Activated T-cell treated with anti-CD3 and anti-CD28 coated beads, Interleukin-2, amount 50 U/mL, for 24 hours (primary cell): ENCODE measurements at places on chromosomes 13 and 19.
A peak's percentile ranks its signal among the peaks of the same experiment; 100 is the strongest.

DNA sequence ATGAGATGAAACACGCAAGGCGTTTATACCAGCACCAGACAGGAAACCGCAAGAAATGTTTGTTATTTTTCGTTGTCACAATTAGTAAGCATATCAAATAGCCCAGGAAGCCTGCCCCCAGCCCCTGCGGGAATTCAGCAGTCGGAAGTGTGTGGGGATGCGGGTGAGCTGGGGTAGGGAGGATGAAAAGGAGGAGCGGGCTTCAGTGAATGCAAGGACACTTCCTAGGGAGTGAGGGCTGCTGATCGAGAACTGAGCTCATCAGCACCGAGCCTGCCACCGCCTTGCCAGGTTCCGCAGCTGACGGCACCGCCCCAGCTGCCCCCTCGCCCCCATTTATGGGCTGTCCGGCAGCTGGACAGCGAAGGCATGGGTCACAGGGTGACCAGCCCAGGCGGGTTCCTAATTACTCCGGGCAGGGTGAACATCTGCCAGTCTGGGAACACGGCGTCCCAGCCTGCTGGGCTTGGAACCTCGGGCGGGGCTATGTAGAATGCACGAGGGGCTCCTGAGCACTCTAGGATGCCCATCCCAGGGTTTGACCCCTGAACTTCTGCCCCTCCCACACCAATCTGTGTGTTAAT lies 1.6 kb upstream of the BEST2 start:
- peaks cover 4% of the 10 kb centered on the region for H3K4me1 ChIP-seq
- H3K36me3 ChIP-seq: peaks cover 34% of the 10 kb centered on the region
- H3K4me3 ChIP-seq: no peak overlapping the region
- no peak for DNase-seq
- peaks cover 40% of the 10 kb centered on the region for H3K27me3 ChIP-seq
- no peak overlapping the region for H3K27ac ChIP-seq

DNA sequence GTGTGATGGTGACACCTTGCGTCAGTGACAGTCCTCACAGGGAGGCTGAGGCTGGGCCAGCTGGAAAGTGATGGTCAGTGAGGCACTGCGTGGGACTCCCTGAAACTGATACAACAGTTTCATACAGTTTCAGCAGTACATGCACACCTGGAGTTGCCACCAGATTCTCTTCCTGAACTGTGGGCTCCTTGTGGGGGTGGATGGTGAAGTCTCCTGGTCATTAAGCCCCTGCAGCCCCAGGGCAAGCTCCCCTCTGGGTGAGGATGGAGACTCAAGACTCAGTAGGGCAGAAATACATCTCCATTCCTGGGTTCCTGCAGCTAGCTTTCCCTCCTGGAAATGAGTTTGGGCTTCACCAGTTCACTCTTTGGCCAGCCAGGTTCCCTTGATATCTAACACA lies 392.7 kb downstream of the UQCRFS1 start:
- no peaks in the 10 kb centered on the region for H3K27me3 ChIP-seq
- H3K4me1 ChIP-seq: no peaks in the 10 kb centered on the region
- H3K4me3 ChIP-seq: no peak overlapping the region
- H3K27ac ChIP-seq: no peak overlapping the region
- DNase-seq: no peak

DNA sequence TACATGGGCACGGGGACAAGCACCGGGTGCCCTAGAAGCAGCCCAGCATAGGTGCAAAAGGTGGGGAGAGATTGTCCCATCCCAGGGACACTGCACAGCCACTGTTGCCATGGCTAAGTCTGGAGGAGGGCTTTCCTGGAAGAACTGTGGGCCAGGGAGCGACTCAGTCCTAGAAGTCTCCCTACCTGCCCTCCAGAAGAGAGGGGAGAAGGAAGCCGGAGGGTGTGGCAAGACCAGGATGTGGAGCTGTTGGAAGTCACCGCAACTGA lies 2.3 kb upstream of the FBN3 start:
- peaks cover 8% of the 10 kb centered on the region for H3K4me1 ChIP-seq
- peaks cover 61% of the 10 kb centered on the region for H3K27me3 ChIP-seq
- H3K36me3 ChIP-seq: no peaks in the 10 kb centered on the region
- no peak overlapping the region for H3K27ac ChIP-seq
- no peak for DNase-seq

- H3K4me1 ChIP-seq: peaks cover 14% of the 10 kb centered on the region
- no peak overlapping the region for H3K27ac ChIP-seq
- peaks cover 64% of the 10 kb centered on the region for H3K36me3 ChIP-seq
- no peak overlapping the region for H3K4me3 ChIP-seq
- no peaks in the 10 kb centered on the region for H3K27me3 ChIP-seq
- DNase-seq: no peak
These were observed 132.1 kb downstream of the CDK8 start for GRCh38 chr13:26386026-26386425.

- H3K27ac ChIP-seq: peak overlapping the region; percentile 23
- H3K36me3 ChIP-seq: no peaks in the 10 kb centered on the region
- H3K27me3 ChIP-seq: peaks cover 15% of the 10 kb centered on the region
- H3K4me3 ChIP-seq: no peak overlapping the region
- no peak for DNase-seq
These were observed 49.9 kb downstream of the EDNRB start for GRCh38 chr13:77868717-77869116.

GRCh38 chr13:111975539-111976473 lies 91.1 kb upstream of the SOX1 start:
- peaks cover 43% of the 10 kb centered on the region for H3K27me3 ChIP-seq
- DNase-seq: no peak
- no peak overlapping the region for H3K27ac ChIP-seq
- H3K36me3 ChIP-seq: no peaks in the 10 kb centered on the region
- H3K4me1 ChIP-seq: no peaks in the 10 kb centered on the region

GRCh38 chr19:4980838-4981680 lies 12.1 kb downstream of the KDM4B start:
- no peak overlapping the region for H3K27ac ChIP-seq
- peaks cover 18% of the 10 kb centered on the region for H3K4me1 ChIP-seq
- no peak for DNase-seq
- no peaks in the 10 kb centered on the region for H3K27me3 ChIP-seq
- peaks cover 20% of the 10 kb centered on the region for H3K36me3 ChIP-seq

GRCh38 chr19:6679139-6679538 lies 9.2 kb upstream of the TNFSF14 start:
- no peak for DNase-seq
- no peaks in the 10 kb centered on the region for H3K27me3 ChIP-seq
- H3K4me1 ChIP-seq: peaks cover 59% of the 10 kb centered on the region
- peaks cover 4% of the 10 kb centered on the region for H3K36me3 ChIP-seq

- H3K4me1 ChIP-seq: peaks cover 2% of the 10 kb centered on the region
- no peak overlapping the region for H3K27ac ChIP-seq
- no peaks in the 10 kb centered on the region for H3K27me3 ChIP-seq
- H3K36me3 ChIP-seq: peaks cover 8% of the 10 kb centered on the region
- H3K4me3 ChIP-seq: no peak overlapping the region
These were observed 7.8 kb upstream of the KLK14 start for GRCh38 chr19:51090471-51090870.

DNA sequence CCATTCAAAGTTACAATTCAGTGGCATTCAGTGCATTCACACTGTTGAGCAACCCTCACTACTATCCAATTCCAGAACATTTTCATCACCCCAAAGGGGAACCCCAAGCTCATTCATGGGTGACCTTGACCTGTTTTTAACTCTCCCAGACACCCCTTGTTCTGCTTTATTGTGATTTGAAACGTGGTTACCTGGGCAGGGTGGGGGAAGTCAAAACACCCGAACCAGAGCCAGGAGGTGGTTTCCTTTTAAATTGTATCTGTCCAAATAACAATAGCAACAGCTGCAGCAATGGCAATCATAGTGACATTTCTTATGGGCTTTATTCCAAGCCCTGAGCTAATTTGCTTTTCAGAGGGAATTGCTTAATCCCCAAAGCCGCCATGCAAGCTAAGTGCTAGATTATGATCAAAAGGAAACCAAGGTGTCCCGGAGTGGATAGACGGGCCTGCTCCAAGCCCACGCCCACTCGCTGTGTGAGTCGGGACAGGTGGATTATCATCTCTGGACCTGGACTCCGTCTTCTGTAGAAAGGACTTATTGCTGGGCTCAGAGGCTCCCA lies 6.1 kb downstream of the PTGIR start:
- H3K27ac ChIP-seq: peak overlapping the region; percentile 92
- H3K36me3 ChIP-seq: no peaks in the 10 kb centered on the region
- DNase-seq: no peak
- peak overlapping the region; percentile 68 for H3K4me3 ChIP-seq
- H3K4me1 ChIP-seq: peaks cover 74% of the 10 kb centered on the region
- no peaks in the 10 kb centered on the region for H3K27me3 ChIP-seq

- no peak for DNase-seq
- H3K27ac ChIP-seq: no peak overlapping the region
- H3K27me3 ChIP-seq: peaks cover 58% of the 10 kb centered on the region
- H3K4me3 ChIP-seq: peak overlapping the region; percentile 54
These were observed 10.7 kb upstream of the CACNG6 start for GRCh38 chr19:53980539-53981375.

- no peaks in the 10 kb centered on the region for H3K36me3 ChIP-seq
- no peak for DNase-seq
- H3K27ac ChIP-seq: no peak overlapping the region
- H3K4me1 ChIP-seq: peaks cover 50% of the 10 kb centered on the region
These were observed 30.7 kb upstream of the DOCK9 start for GRCh38 chr13:99008577-99008976.

- no peaks in the 10 kb centered on the region for H3K4me1 ChIP-seq
- H3K4me3 ChIP-seq: no peak overlapping the region
- no peaks in the 10 kb centered on the region for H3K36me3 ChIP-seq
- H3K27me3 ChIP-seq: no peaks in the 10 kb centered on the region
- no peak overlapping the region for H3K27ac ChIP-seq
These were observed 561.2 kb upstream of the SLITRK1 start for GRCh38 chr13:84443463-84443862.

GRCh38 chr13:36115306-36115705 lies 15.9 kb downstream of the DCLK1 start:
- no peaks in the 10 kb centered on the region for H3K27me3 ChIP-seq
- H3K4me1 ChIP-seq: no peaks in the 10 kb centered on the region
- no peak overlapping the region for H3K27ac ChIP-seq
- no peak overlapping the region for H3K4me3 ChIP-seq
- DNase-seq: no peak
- no peaks in the 10 kb centered on the region for H3K36me3 ChIP-seq

DNA sequence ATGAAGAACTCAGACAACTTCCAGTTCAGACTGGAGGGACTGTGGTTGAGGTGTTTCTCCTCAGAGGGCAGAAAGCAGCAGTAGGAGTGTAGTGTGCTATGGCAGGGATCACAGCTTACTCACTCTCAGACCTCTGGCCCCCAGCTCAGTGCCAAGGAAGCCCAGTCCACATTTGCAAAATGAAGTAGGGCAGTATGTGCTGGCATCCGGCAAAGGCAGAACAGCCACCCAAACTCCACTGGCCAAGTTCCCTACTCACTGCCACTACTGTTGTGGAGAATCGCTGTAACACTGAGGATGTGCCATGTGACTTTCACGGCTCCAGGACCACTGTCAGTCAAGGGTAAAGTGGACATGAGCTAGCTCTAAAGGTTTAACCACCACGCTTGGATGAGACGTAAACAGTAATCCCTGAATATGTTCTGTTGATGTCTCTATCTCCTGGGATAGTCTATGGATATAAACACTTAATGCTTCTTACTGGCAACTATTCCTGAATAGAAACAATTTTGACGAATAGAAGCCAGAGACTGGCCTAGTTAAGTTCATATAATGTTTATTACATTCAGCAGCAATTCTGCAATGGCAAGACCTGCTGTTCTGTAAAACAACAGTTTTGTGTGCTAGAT lies 67.0 kb upstream of the SLC15A1 start:
- H3K27me3 ChIP-seq: no peaks in the 10 kb centered on the region
- peaks cover 76% of the 10 kb centered on the region for H3K36me3 ChIP-seq
- no peak for DNase-seq
- no peak overlapping the region for H3K4me3 ChIP-seq
- H3K4me1 ChIP-seq: no peaks in the 10 kb centered on the region

DNA sequence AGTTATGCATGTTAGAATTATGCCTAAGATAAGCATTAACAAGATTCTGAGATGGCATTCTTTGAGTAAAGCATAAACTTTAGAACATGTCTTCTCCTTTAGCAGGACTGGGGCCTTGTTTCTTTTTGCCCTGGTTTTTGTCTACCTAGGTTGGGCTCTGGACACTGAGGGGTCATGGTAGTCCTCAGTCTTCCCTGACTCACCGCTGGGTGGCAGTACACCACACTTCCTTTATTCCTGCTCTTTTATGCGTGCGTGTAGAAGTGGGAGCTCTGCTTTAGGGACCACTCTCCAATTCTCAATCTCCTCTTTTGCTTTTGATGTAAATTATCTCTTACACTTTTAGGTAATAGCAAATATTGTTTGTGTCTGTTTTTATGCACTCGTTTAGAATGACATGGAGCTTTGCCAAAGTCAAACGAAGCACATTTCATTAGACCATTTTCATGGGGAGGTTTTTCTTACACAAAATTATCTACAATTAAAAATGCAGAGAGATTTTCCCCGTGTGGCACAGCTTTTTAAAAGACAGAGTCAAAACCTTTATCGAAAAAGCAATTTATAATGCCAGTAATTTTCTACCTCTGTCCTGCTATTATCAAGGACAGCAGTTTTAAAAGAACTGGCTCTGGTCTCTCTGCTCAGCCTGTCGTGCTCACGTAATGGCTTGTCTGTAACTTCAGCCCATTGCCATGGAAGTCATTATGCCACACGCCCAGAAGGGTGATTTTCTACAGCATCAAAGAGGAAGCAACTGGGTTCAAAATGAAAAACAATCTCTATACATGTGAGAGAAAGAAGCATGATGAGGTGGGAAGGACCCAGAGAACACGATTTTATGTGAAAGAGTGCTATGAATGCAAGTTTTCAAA lies 413.9 kb downstream of the COG6 start:
- no peak overlapping the region for H3K4me3 ChIP-seq
- H3K27ac ChIP-seq: peak overlapping the region; percentile 63
- peak; percentile 79 for DNase-seq
- H3K27me3 ChIP-seq: no peaks in the 10 kb centered on the region
- H3K36me3 ChIP-seq: no peaks in the 10 kb centered on the region

- no peak overlapping the region for H3K4me3 ChIP-seq
- H3K27ac ChIP-seq: no peak overlapping the region
- DNase-seq: no peak
These were observed 626.1 kb downstream of the DACH1 start for GRCh38 chr13:71240911-71241310.

- peaks cover 5% of the 10 kb centered on the region for H3K36me3 ChIP-seq
- DNase-seq: peak; percentile 65
- peaks cover 23% of the 10 kb centered on the region for H3K4me1 ChIP-seq
- H3K27ac ChIP-seq: no peak overlapping the region
- peak overlapping the region; percentile 75 for H3K4me3 ChIP-seq
These were observed 850 bp downstream of the KLF5 start for GRCh38 chr13:73059460-73060250.

- H3K27me3 ChIP-seq: peaks cover 2% of the 10 kb centered on the region
- peaks cover 22% of the 10 kb centered on the region for H3K4me1 ChIP-seq
- no peaks in the 10 kb centered on the region for H3K36me3 ChIP-seq
- peak; percentile 81 for DNase-seq
These were observed 3.1 kb downstream of the KISS1R start for GRCh38 chr19:920051-920864.

GRCh38 chr13:29922281-29922821 lies 71.9 kb upstream of the UBL3 start:
- H3K27me3 ChIP-seq: no peaks in the 10 kb centered on the region
- no peak overlapping the region for H3K4me3 ChIP-seq
- H3K36me3 ChIP-seq: no peaks in the 10 kb centered on the region

GRCh38 chr19:13484166-13484565 lies 22.1 kb downstream of the CACNA1A start:
- no peaks in the 10 kb centered on the region for H3K36me3 ChIP-seq
- H3K4me1 ChIP-seq: no peaks in the 10 kb centered on the region
- H3K4me3 ChIP-seq: no peak overlapping the region
- DNase-seq: no peak
- H3K27ac ChIP-seq: no peak overlapping the region
- H3K27me3 ChIP-seq: peaks cover 25% of the 10 kb centered on the region

- peaks cover 9% of the 10 kb centered on the region for H3K36me3 ChIP-seq
- peak overlapping the region; percentile 34 for H3K27ac ChIP-seq
- no peaks in the 10 kb centered on the region for H3K27me3 ChIP-seq
- peaks cover 67% of the 10 kb centered on the region for H3K4me1 ChIP-seq
- DNase-seq: no peak
These were observed 16.3 kb downstream of the MBNL2 start for GRCh38 chr13:97238432-97238831.
